ENCODE measurements at places on chromosomes 1 and 21.

GRCh38 chr1:202831906-202832305, 21.2 kb downstream of the PCAT6 start:
- DNase-seq: no peak

- no peak for DNase-seq
Measured at GRCh38 chr1:246801241-246802020, 77.2 kb downstream of the SCCPDH start.

- no peak for DNase-seq
Measured at GRCh38 chr1:154793685-154794084, 76.4 kb downstream of the KCNN3 start.

DNA sequence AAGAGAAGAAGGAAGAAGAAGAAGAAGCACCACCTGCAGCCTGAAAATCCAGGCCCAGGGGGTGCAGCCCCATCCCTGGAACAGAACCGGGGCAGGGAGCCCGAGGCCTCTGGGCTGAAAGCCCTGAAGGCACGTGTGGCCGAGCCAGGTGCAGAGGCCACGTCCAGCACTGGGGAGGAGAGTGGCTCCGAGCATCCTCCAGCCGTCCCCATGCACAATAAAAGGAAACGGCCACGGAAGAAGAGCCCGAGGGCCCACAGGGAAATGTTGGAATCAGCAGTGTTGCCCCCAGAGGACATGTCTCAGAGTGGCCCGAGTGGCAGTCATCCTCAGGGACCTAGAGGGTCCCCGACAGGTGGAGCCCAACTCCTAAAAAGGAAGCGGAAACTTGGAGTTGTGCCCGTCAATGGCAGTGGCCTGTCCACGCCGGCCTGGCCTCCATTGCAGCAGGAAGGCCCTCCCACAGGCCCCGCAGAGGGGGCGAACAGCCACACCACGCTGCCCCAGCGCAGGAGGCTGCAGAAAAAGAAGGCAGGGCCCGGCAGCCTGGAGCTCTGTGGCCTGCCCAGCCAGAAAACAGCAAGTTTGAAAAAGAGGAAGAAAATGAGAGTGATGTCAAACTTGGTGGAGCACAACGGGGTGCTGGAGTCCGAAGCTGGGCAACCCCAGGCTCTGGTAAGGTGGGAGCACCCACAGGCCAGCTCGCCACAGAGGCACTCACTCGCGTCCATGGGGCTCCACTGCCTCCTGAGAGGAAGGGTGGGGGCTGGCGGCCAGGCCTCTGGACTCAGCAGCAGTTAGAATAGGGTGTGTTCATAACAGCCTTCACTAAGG, 28.4 kb downstream of the RRP1B start:
- no peak for DNase-seq

- DNase-seq: no peak
Measured at GRCh38 chr1:170836141-170836540, 99.2 kb upstream of the MROH9 start.

DNA sequence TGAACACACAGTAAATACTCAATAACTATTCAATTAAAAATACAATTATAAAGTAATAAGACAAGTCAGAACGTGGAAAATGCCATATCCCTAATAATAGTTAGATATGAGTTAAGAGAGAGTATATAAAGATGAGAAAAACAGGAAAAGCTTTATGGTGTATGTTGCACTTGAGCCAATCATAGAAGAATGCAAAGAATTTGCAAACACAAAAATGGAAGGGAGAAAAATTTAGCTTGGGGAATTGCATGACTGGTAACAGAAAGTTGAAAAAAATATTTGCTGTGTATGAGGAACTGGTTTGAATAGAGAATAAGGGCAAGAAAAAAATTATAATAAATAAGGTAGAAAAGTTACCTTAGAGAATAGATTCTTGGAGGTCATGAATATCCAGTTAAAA, 739.6 kb upstream of the CXADR start:
- DNase-seq: no peak

DNA sequence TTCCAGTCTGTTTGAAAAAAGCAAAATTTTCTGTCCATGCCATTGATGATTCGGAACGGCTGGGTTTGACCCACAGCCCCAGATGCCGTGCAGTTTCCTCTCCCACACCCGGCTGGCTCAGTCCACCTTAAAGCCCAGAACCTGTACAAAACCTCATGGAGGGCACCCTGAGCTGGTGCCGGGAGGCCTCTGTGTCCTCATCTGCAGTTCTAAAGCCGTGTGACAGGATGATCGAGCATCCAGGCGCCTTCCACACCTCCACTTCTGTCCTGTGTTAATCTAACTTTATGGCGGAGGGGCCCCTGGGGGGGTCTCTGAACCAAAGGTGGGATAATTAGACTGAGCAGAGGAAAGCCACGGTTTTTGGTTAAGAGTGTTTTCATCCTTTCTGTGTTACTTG, 49.6 kb downstream of the SLC37A1 start:
- DNase-seq: no peak

- peak; percentile 44 for DNase-seq
Measured at GRCh38 chr1:1435106-1435903, at the start of gene VWA1. Gene VWA1, plus strand, starts transcription at chr1:1435690. Its CDS starts 59 bp downstream, at chr1:1435749.

- no peak for DNase-seq
Measured at GRCh38 chr1:245579881-245580280, 425.1 kb downstream of the KIF26B start.

GRCh38 chr1:8134546-8135235, 108.6 kb upstream of the ERRFI1 start:
- no peak for DNase-seq
